T-helper 2 cell (primary cell): ENCODE measurements at places on chromosomes 11 and 22.

GRCh38 chr11:61724437-61724836 is 28.0 kb upstream of the MYRF start:
- DNase-seq: no peak

DNA sequence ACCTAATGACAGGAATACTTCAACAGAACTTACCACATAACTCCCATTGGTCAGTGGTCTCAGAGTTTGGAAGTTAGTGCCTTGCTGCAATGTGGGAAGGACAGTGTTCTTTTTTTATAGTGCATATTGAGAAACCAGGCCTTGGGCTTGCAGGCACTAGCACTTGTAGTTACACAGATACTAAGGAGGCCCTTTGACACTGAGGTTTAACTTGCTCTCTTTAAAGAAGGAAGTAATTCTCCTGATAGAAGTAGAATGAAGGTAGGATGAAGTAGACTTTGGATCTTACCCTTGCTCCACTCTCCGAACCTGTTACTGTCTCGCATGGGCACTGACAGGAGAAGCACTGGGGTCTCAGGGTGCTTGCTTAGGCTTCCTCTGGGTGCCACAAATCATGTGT is 31.0 kb upstream of the ST14 start:
- DNase-seq: no peak

GRCh38 chr11:117479372-117479771 is 151.7 kb downstream of the CEP164 start:
- no peak for DNase-seq

DNA sequence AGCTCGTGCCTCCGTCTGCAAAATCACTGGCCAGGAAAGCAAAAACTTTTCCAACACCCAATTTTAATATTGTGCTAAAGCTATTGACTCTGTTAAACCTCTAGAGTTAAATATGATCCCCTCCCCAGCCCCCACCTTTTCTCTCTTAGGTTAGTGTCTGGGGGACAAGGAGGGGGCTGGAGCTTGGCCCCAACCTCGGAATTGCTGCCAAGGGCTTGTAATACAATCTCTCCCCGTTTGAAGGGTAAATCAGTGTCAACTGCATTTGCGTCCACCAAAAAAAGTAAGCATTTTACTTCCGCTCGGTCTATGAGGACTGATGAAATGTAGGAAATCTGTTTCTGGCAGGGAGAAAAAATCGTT is at the start of gene GAS2:
GAS2 (plus strand) TSS at position 287 of the 363 bp plus-strand sequence. CDS start 8,259 bp downstream, outside the sequence.
- no peak for DNase-seq

DNA sequence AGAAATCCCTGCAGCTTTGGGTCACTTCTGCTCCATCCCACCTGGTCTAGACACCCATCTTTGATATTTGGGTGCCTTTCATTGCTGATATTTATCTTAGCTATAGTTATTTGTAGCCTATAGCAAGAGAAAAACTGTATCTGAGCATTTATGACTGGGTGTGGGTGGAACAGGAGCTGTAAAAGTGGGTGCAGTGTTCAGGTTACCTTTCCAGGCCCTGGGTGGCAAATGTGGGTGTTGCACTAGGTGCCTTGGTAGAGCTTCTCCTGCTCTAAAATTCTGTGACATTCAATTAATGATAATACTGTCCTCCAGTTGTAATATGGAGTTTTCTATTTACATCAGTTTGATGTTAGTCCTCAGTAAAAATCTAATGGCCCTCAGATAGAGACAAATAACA is 78.4 kb upstream of the OR4B1 start:
- no peak for DNase-seq

DNA sequence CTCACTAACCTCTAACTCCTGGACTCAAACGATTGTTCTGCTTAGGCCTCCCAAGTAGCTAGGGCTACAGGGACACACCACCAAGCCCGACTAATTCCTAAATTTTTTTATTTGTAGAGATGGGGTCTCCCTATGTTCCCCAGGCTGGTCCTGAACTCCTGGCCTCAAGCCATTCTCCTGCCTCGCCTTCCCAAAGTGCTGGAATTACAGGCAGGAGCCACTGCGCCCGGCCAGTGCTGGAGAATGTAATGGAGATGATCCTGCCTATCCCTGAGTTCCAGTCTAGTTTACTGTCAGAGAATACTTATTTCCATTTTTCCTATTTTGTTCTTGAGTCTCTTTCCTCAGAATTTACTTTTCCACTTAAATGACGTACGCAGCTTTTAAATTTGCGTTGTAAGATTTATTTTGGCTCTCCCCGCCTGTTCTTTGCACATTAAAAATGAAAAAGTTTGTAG is at the start of gene CHEK1:
CHEK1 (plus strand) TSS at position 408 of the 458 bp plus-strand sequence. CDS start 1,606 bp downstream, outside the sequence.
- no peak for DNase-seq

DNA sequence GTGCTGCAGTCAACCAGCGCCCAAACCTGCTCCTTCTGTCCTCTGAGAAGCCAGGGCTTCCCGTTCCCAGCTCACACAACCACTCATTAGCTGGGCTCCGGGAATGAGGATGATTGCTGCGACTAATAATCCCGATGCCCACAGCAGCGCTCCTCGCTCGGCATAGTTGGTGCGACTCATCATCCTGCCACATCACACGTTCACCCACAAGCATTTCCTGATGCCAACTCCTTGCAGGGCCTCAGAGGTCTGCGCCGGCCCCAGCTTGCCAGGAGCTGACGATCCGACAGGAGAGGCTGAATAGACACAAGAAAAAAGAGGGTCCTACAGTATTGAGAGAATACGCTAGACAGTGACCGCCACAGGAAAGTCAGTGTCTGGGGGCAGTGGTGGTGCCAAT is 10.6 kb upstream of the CSNK1E start:
- no peak for DNase-seq
